ENCODE measurements at places on chromosomes 1 and 21.

- DNase-seq, result no peak
Observed at GRCh38 chr1:173304529-173305227, 97.5 kb upstream of the TNFSF4 start.

GRCh38 chr1:22074803-22075202, 22.3 kb downstream of the CDC42 start:
- no peak for DNase-seq

- peak; percentile 45 for DNase-seq
Observed at GRCh38 chr1:206924592-206925105, 2.9 kb upstream of the FCMR start.

DNA sequence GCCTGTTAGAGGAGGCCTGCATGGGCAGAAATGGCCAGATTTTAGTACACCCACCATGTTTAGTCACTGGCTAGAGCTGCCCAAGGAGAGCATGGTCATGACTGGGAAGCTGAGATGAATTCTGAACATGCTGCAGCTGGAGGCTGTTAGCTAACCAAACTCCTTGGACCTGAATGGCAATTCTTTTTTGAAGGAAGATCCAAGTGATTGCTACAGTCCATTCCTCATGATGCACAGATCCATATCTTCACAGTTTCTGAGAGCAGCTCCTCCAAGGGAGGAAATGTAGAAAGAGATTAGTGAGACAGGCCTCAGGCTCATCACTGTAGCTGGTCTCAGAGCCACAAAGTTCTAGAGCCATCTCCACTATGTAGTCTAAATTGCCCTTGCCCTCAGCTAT, 11.1 kb downstream of the ZFYVE9 start:
- DNase-seq, result no peak

DNA sequence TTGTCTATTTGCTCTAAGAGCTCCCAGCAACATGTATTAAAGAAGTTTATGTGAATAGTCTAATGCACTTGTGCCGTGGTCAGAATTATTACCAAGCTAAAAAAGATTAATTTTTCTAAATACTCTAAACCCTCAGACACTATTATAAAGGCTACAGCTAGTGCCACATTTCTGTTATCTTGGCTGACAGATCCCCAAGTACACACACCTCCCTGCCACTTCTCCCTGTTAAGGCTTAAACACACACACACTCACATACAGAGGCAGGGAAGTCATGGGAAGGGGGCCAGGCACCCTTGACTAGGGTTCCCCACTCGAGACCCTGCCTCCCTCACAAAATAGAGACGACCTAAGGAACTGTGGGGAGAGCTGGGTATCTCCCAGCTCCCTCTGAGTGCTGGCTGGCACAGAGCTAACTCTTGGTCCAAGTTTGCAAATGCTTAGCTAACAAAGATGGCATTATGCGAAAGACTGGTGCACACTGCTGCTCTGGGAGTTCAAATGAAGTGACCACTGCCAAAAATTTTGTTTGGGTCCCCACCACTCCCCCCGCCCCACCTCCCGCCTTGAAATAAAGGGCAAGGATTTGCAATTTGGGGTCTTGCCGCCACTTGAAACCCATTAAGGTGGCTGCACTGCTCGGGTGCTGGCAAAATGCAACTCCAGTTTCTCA, 9.8 kb downstream of the SSBP3 start:
- DNase-seq, result no peak
